ENCODE measurements at places on chromosomes 2 and 18.

DNA sequence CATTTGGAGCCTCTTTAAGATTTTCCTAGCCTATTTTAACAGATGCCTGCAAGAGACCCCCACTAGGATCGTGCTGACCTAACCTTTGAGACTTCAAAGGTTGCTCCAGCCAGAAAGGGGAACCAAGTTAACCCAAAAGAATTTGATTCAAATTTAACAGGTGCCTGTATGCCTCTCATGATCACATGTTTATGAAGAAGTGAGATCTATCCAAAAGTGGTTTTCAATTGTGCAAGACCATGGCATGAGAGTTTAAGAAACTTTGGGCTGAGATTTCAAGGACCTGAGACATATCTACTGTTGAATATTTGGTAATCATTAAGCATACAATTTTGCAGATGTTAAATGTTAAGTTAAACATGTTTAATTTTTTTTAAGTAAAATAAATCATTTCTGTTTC is 1.3 kb upstream of the RSAD2 start:
- no peak for DNase-seq

DNA sequence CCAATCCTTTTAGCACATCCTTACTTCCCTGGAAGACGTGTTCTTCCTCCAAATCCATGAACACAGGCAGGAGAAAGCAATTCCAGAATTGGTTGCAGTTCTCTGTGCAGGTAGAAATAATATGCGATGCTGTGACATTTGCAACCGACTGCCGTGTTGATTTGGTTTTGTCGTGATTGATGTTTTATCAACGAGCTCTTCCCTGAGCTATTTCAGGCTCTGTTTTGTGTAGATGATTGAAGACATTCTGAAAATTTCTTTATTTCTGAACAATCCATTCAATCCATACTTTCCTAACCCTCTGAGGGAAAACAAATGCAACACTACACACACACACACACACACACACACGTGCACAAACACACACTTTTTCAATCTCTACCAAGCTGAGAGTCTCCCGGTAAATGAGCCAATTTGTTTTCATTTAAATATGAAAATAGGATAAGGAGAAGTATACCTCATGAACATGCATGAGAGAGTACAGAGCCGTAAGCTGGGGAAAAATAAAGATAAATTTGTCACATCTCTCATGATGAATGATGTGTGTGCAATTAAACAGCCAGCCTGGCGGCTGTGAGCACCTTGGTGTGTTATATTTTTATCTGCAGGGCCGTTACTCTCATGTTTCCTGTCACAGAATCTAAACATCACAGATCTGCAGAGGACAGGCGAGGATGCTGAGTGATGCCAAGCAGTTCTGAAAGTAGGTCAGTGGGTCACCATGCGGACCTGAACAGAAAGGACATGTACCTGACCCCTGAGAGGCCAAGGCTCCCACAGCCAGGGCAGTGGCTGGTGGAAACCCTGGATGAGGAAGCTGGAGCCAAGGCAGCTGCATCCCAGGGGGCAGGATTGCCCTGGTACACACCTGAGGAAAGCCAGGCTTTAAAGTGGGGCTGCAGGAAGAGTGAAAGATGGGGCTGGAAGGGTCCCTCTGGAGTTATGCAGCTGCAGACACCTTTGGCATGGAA is 64.8 kb downstream of the PDCL3 start:
- DNase-seq, result peak; percentile 13

- DNase-seq, result no peak
Observed at GRCh38 chr2:106867196-106867953, 18.6 kb downstream of the ST6GAL2 start.

DNA sequence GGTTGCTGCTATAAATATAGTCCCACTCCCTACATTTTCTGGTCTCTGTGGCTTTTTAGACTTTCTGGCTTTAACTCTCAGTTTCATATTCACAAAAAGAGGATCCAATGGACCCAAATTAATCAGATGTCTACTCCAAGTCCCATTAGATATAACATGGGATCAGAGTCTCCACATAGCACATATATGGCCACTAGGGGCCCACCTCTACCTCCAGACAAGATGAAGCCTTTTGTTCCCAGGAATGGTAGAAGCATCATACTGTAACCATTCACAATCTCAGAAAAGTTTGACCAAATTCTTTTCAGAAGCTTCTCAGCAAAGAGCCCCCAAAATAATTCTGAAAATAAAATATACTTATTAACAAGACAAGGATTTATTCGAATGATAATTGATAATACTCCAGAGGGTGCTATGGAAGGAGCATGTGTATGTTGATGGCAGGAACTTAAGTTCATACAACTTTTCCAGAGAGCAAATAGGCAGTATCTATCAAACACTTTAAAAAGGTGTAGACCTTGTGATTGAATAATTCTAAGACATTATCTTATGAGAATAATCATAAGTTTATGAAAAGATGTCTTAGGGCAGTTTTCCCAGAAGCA is 382.3 kb upstream of the CRIM1 start:
- no peak for DNase-seq

GRCh38 chr2:234951664-234952269 is at the start of gene SH3BP4:
TSS of gene SH3BP4 (plus strand) at chr2:234952017. CDS start at chr2:235035003, 82,986 bp downstream.
- peak; percentile 32 for DNase-seq

GRCh38 chr18:60082790-60083189 is 183.0 kb downstream of the PMAIP1 start:
- DNase-seq, result no peak

Measured in stimulated activated CD4-positive, alpha-beta T cell treated with anti-CD3 and anti-CD28 coated beads, Interleukin-2, amount 100 ng/mL, for 24 hours (primary cell).